Left forelimb (tissue), 1 donor: ENCODE measurements at places on chromosomes 6 and 20.

DNA sequence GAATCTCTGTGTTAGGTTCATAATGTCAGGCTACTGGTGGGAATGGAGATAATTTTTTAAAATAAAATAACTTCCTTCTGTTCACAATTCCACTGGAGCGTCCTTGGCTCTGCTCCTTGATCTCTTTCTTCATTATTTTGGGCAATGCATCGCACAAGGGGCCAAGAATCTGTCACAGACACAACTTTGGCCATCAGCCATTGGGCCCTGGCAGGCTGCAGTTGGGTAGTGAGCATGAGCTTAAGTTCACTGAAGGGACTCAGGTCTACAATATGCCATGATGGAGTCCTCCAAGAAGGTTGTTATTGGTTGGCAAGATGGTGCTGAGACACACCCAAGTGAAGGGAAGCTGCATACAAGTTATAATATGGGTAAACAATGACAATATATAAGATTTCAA, 40.0 kb downstream of the CYP39A1 start:
- no peak for DNase-seq

GRCh38 chr6:2868637-2869036, 27.0 kb upstream of the SERPINB1 start:
- DNase-seq, result no peak

DNA sequence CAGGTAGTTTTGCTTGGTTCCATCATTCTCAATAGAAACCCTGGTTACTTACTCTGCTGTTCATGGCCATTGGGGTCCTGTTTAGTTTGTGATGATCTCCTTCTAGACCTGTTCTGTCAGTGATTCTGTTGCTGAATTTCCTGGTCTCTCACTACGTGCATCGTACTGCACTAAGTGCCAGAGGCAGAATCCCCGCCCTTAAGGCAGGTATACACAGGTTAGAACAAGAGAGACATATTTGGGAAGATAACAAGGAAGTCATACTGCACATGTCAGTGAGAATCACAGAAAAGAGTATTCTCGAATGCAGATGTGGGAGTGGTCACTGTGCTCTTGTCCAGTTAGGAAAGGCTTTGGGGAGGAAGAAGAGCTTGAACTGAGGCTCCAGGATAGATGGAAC, 148.1 kb upstream of the MYLIP start:
- DNase-seq, result no peak

DNA sequence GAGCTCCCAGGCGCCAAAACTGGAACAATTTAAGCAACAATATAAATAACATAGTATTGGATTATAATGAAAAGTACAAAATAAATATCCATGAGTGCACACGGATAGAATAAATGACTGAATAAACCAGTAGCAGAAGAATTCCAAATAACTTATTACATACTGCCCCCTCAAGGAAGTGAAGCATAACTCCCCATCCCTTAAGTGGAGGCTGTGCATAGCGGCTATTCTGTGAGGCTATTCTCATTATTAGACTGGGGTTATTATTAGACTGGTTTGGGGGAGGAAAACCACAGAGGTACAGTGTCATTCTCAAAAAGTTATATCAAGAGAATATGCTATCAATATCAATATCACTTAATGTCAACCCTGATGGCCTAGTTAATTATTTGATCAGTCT, 94.4 kb upstream of the SIRPA start:
- no peak for DNase-seq

DNA sequence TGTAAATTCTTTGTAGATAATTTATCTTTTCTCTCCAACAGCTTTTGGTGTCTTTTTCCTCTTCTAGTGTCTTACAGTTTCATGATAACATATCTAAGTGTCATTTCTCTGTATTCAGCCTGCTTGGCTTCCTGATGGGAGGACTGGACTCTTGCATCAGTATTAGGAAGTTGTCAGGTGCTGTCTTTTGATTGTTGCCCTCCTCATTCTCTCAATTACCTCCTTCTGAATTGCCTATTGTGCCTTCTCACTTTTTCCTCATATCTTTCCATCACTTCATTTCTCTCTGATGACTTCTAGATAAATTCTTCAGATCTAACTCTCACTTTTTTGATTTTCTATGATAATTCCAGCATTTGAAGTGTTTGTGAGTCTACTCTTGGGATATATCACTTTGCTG, 154.4 kb upstream of the MLIP start:
- DNase-seq, result no peak

GRCh38 chr6:90110971-90111370, 185.7 kb downstream of the BACH2 start:
- DNase-seq, result no peak

DNA sequence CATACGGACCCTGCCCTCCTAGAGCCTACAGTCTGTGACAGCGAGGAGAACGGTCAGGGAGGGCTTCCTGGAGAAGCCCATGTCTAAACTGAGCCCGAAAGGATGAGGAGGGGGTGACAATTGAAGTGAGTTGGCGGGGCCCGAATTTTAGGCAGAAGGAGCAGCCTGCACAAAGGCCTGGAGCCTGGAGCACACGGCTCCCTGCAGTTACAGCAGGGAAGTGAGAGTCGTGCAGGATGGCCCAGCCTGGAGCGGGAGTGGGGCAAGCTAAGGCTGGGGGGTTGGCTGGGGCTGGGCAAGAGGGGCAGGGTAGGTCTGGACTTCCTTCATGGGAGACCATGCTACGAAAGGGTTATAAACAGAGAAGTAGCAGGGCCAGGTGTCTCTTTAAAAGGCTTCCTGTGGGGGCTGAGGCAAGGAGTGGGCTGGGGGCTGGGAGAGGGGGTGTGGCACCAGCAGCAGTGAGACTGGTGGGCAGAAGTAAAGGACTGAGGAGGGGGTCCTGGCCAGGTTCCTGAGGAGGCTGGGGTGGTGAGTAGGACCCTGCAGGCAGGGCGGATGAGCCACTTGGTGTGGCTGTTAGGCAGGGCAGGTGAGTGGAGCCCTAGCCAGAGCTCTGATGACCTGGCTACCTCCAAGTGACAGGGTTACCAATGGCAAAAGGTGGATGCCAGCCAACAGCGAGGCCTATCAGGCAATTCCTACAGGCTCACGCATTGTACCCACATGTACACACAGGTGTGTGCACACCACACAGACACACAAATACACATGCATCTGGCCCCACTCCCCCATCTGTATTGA, 119.2 kb downstream of the MRPL14 start:
- DNase-seq, result peak; percentile 55

DNA sequence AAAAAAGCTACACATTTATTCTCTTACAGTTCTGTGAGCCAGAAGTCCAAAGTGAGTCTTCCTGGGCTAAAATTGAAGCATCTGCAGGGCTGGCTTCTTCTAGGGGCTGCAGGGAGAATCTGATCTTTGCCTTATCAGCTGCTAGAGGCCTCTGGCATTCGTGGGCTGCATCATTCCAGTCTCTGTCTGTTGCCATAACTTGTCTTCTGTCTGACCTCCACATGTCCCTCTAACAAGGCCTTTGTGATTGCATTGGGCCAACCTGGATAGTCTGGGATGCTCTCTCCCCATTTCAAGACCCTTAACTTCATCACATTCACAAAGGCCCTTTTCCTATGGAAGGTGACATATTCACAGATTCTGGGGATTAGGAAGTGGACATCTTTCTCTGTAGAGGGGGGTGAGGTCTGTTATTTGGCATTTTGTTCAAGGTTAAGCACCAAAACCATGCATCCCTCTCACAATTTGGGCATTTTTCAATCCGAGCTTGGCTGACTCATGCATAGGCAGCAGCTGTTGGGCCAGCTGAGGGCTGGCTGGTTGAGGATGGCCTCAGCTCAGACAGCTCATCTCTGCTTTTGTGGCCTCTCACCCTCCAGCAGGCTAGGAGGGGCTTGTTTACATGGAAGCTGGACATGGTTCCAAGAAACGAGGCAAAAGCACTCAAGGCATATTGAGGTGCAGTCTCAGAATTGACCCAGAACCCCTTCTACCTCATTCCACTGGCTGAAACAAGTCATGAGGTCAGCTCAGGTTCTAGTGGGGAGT, 116.1 kb upstream of the NXT1 start:
- no peak for DNase-seq

- DNase-seq, result no peak
These were observed 201.0 kb downstream of the PRL start for GRCh38 chr6:22095836-22096235.

- DNase-seq, result no peak
These were observed 57.7 kb upstream of the VSTM2L start for GRCh38 chr20:37845241-37845681.

GRCh38 chr20:31516651-31517050, 2.4 kb downstream of the HM13 start:
- no peak for DNase-seq

DNA sequence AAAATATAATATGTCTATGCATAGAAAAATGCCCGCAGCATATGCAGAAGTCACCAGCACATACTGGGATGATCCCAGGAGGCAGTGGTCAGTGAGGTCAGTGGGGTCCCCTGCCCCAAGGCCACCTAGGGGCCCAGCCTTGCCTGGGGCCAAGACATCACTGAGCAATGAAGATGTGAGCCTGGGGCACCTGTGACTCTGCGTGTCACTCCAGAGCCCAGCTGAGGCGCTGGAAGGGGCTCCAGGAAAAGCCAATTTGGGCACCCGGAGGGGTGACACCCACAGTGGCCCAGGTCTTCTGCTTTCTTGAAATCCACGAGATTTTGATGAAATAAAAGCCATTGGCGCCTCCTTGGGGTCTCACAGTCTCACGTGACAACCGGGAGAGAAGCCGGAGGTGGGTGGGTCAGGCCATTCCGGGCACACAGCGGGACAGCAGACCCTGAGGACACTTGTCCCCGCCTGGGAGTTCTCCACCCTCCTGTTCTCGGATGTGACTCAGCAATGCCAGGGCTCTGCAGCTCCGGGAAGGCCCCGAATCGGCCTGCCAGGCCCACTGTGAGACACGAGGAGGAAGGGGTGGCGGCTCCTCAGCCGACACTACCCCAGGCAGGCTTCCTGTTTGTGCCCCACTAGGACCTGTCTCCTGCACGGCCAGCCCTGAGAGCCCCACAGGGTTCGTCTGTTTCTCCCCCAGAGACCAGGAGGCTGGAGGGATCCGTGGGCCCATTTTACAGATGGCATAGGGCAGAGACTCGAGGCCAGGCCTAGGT, 24.4 kb upstream of the SLCO4A1 start:
- no peak for DNase-seq

GRCh38 chr6:69584913-69585729, 211.7 kb downstream of the LMBRD1 start:
- DNase-seq, result no peak

DNA sequence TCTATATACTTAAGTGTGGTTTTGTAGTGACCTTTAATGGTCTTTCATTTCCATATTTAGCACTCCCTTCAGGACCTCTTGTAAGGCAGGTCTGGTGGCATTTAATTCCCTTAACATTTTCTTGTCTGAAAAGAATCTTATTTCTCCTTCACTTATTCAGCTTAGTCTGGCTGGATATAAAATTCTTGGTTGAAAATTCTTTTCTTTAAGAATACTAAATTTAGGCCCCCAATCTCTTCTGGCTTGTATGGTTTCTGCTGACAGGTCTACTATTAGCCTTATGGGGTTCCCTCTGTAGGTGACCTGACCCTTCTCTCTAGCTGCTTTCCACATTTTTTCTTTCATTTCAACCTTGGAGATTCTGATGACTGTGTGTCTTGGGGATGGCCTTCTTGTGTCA, 236.9 kb downstream of the THBS2 start:
- no peak for DNase-seq

- DNase-seq, result peak; percentile 30
These were observed 166.3 kb upstream of the PMEPA1 start for GRCh38 chr20:57876163-57876562.

DNA sequence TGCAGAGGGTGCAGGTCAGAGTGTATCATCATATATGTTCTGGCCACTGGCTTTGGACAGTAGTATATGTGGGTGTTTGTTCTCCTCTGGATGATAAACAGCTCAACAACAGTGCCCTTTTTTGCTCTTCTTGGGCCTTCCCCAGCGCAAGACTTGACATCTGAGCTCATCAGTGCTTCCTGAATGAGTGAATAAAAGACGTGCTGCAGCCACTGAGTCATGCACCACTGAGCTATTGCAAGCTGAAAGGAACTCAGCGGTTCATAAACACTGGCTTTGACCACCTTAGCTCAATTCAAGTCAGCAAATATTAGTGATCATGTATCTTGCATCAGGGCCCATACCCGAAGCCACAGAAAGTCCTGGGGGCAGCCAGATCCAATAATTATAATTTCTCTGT, 105.3 kb upstream of the KCNG1 start:
- no peak for DNase-seq

- no peak for DNase-seq
These were observed 103.6 kb downstream of the COL12A1 start for GRCh38 chr6:75102301-75102700.

DNA sequence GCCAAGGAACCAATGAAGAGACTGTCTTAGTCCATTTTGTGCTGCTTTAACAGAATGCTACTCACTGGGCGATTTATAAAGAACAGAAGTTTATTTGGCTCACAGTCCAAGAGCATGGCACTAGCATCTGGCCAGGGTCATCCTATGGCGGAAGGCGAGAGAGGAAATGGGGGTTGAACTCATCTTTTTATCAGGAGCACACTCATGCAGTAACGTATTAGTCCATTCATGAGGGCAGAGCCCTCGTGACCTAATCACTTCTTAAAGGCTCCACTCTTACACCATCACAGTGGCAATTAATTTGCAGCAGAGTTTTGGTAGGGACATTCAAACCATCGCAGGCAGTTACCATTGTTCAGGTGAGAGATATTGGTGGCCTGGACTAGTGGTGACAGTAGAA, 8.5 kb downstream of the ARFGEF2 start:
- no peak for DNase-seq

GRCh38 chr6:144364208-144364720, 79.1 kb downstream of the UTRN start:
- no peak for DNase-seq

GRCh38 chr6:14108571-14109410, 8.8 kb upstream of the CD83 start:
- DNase-seq, result no peak

DNA sequence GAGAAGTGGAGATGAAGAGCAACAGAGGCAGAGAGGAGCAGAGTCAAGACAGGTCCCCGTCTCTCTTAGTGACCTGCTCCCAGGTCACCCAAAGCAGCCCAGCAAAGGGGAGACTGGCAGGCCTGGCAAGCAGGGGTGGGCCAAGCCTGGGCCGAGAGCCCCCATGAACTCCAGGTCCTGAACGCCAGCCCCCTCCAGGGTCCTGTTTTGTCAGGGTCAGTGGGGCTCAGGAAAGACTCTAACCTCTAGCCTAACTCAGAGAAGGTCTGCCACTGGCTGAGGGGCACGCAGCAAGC, 1.2 kb downstream of the NECAB3 start:
- DNase-seq, result no peak

DNA sequence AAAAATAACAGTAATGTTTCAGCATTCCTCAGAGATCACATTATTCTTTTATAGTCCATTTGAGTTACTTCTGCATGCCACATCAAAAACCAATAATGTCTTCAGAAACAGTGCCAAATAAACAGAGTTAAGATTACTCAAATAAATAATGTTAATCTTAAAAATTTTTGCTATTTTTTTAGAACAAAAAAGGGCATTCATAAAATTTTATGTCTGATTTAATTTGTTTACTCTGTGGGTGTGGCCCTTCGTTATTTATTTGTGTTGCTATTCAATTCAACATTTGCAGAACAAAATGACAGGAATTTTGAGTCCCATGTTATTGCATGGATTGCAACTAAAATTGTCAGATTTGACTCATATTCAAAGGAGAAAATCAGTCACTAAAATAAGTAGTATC, 18.7 kb upstream of the TBC1D32 start:
- DNase-seq, result no peak

- DNase-seq, result no peak
These were observed 423.1 kb downstream of the MAFB start for GRCh38 chr20:40265825-40266533.
